Dermis microvascular lymphatic vessel endothelial cell (primary cell): ENCODE measurements at places on chromosomes 12 and 14. TPM values are rescaled to one million over a fixed set of nuclear protein-coding genes. Genes with fewer than 3 reads are reported as not detected.
A peak's percentile ranks its signal among the peaks of the same experiment; 100 is the strongest.

GRCh38 chr12:116137318-116137717 lies 140.2 kb downstream of the MED13L start:
- DNase-seq, result no peak

DNA sequence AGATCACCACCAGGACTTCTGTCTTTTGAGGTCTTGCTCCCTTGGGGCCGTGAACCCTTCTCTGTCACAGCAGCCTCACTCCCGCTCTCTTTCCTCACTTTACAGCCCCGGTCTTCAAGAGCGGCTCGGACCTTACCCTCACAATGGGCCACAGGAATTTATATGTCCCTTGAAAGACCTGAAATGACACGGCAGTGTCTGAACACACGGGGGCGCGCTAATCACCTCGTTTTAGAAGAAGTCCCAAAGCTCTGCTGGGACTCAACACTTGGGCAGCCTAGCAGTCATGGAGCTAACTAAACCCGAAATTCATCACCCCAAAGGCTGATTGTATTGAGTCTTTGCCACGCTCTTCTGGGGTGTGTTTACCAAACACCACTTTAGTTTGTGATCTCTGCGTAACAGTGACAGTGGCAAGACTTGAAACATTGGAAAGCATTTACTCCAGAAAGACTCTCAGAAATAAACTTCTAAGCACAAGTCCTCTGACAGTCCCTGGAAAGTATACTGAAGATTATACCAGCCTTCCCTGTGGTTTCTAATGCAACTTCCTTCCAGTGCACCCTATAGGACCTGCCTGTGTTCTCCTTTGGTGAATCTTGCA lies 29.0 kb downstream of the SERPINA11 start:
- DNase-seq, result peak; percentile 62

The C1QL4 gene
- total RNA-seq, result not detected in 2 replicates

DNA sequence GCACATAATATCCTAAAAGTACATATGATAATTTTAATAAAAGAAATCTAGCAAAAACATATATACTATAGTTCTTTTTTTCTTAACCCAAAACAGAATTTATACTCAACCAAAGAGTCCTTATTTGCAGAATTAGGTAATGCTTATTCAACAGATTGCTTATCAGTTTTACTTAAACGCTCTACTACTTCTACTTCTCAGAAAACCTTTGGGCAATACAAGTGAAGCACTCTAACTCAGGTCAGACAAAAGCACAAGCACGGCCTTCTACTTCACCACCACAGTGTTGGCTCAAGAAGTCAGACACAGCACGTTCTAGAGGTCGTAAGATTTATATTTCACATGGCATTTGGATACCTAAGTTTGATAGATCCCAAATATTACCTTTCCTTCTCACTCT lies 29.2 kb downstream of the DICER1 start:
- DNase-seq, result no peak

DNA sequence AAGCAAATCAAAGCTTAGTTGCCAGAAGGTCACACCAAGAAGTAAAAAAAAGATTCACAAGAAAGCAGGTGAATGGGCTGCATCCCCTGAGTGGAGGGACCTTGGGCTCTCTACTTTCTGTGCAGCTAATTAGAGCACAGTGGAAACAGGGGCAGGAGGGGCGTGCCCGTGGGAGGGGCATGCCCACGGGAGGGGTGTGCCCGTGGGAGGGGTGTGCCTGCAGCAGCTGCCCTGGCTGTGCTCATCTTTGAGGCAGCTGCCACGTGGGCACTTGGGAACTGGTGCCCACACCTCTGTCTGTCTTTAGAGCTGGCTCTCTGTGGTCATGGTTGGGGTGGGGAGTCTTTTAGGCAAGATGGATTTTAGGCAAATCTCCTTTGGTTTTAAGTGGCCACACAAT lies 60.0 kb downstream of the EML1 start:
- no peak for DNase-seq

DNA sequence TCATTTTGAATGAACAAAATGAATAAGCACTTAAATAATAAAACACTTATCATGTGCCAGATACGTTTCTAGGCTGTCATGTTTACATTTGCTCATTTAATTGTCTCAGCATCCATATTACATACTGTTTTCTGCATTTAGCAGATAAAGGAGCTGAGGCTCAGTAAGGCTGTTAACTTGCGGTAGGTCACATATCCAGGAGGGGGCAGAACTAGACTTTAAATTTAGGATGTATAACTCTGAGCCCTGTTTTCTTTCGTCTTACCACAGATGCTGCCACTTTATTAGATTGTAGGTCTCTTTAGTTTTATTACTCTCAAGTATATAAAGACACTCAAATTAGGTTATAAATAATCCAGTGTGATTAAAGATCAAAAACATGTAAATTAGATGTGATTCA lies 17.7 kb downstream of the IRAK4 start:
- DNase-seq, result peak; percentile 19

The CLEC1B gene
- total RNA-seq, result not detected in 2 replicates

The CREBL2 gene
- total RNA-seq, result 31.5 and 34.0 TPM in 2 replicates

The POC1B gene
- total RNA-seq, result 13.2 and 17.3 TPM in 2 replicates

The RD3L gene
- not detected in 2 replicates for total RNA-seq

DNA sequence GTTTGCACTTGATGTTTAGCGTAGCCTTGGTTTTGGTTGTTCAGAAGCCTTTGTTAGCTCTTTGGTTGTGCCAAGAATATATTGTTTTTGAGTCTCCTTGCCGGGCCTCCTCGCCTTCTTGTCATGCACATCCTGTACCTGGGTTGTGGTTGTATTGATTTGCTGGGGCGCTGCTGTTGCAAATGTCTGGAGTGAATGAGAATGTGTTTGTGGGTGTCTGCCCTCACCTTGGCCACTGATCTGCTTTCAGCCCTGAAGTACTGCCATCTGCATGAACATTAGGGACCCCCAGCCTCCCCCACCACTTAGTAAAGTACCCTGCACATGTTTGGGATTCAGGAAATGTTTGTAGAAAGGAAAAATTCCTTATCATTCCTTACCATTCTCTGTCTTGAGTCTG lies 16.5 kb downstream of the PRKCH start:
- no peak for DNase-seq

The LMNTD1 gene
- total RNA-seq, result under 0.01 and 0.13 TPM in 2 replicates

DNA sequence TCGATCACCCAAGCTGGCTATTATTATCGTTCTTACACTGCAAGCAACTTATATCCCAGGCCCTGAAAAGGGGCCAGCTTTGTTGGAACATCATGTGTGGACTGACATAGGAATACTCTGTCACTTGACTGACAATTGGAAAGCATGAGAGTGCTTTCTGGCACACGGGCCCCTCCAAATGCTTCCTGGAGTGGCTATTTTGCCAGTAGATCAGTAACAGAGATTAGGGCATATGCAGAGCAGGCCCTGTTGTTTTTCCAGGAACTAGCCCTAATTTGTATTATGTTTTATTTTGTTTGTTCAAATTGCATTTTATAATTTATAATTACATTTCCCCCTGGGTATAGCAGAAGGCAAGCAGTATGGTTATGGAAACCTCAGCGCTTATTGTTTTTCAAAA lies 170.1 kb upstream of the FRMD6 start:
- peak; percentile 27 for DNase-seq

DNA sequence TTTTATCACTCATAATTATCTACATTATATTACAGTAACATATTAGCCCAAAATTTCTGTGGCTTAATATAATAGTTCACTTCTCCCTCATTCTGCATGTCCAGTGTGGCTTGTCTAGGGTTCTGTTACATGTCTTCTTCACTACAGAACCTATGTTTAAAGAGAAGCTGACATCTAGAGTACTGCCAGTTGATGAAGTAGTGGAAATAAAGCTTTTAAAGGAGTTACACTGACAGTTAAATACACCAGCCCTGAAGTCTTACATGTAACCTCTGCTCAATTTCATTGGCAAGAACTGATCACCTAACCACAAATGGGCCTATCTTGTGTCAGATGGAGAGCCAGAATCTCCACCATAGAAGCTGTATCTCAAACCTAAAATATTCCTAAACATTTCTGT lies 32.9 kb downstream of the RPS6KA5 start:
- DNase-seq, result no peak

GRCh38 chr12:79547735-79548609 lies 142.8 kb downstream of the PAWR start:
- DNase-seq, result peak; percentile 95
